ENCODE measurements at places on chromosomes 13 and 19.
A peak's percentile ranks its signal among the peaks of the same experiment; 100 is the strongest.

DNA sequence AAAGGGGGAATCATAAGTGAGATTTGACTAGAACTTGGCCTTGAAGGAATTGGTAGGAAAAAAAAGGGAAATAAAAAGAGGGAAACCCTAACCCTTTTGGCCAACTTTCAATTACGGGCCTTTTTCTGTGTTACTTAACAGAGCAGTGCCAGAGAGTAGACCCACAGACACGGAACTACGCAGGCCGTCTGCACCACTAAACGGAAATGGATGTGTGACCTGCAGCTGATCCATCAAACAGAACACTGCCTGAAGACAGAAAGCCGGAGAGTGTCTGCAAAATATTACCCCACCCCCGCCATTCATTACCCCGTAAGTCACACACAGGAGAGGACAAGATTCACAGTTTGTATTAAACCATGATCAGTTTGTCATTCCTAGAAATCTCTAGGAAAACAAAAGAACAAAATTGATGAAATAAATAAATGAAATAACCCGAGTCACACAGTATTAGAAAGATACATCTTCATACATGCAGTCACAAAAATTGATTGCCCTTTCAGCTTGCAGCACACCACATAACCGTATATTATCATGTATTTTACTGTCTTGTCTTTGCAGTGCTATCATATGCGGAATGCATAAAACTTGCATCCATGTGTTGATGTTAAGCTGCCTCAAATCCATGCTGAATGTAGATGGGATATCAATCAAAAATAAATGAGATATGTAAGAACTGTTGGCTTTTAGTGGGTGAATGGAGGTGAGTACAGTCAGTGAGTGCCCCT, 424.7 kb downstream of the IRS2 start:
- no peak for DNase-seq

DNA sequence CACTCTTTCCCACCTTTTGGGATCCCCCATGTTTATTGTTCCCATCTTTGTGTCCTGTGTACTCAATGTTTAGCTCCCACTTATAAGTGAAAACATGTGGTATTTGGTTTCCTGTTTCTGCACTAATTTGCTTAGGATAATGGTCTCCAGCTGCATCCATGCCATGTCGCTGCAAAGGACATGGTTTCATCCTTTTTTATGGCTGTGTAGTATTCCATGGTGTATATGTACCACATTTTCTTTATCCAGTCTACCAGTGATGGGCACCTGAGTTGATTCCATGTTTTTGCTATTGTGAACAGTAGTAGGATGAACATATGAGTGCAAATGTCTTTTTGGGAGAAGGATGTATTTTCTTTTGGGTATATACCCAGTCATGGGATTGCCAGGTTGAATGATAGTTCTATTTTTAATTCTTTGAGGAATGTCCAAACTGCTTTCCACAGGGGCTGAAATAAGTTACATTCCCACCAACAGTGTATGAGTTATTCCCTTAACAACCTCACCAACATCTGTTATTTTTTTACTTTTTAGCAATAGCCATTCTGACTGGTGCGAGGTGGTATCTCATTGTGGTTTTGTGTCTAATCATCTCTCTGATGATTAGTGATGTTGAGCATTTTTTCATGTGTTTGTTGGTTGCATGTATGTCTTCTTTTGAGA, 55.7 kb upstream of the MEDAG start:
- no peak for DNase-seq

DNA sequence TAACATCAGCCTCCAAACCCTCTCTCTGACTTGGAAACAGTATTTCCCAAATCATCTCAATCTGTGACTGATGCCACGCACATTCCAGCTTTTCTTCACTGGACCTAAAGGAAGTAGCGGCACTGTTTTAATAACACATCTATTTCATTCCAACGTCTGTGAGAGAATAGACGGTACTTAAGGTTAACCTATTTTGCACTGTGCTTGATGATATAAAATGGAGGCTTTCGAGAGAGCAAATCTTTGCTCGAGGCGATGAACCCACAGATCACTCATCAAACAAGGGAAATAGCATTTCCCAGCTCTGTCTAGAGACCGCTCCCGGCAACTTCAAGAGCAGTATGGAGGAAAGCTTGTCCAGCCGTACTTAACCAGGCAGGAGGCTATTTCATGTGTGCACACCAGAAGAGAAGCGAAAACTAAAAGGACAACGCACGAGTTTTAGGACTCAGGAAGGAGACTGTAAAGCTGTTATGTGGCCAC, 2.9 kb downstream of the UBL3 start:
- DNase-seq: peak; percentile 72

DNA sequence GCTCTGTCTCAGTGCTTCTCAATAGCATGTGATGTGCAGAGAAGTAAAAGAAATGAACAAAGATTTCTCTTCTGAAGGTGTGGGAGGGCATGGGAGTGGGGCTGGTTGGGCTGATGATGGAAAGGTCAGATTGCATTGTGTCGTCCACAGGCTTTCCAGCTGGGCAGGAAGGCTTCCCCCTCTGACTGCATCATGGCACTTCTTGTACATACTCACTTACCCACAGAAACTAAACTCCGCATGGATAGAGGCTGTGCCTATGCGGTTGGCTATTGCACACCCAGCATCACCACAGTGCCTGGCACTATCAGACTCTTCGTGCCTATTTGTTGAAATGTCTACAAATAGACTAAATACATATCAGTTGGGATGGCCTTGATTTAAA, 24.4 kb upstream of the TNFSF11 start:
- no peak for DNase-seq

DNA sequence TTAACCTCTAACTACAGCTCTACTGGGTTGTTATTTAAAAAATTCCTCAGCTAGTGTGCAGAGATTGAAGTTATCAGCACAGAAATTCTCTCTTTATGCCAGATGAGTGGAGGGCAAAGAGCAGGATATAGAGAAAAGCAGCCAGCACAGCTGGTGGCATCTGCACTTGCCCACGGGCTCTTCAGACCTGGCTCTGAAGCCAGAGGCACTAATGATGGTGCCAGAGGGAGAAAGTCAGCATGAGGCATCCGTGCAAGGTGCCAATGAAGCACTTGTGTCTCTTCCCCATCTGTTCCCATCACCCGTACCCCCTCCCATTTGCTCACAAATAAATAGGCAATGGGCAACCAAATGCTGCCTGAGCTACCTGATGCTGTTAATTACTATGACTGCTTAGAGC, 138.9 kb downstream of the OLFM4 start:
- peak; percentile 13 for DNase-seq

DNA sequence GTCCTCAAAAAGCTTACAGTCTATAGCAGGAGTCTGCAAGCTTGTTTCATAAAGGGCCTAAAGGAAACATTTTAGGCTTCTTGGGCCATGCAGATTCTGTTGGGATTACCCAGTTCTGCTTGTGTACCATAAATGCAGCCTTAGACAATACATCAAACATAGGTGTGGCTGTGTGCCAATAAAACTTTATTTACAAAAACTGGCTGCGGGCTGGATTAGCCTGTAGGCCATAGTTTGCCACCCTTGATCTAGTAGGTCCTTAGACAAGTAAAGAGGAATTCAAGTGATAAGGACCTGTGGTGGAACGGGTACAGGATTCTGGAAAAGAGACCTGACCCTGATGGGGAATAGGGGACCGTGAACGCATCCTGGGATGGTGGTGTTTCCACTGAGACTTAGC, 51.9 kb downstream of the ESD start:
- no peak for DNase-seq

DNA sequence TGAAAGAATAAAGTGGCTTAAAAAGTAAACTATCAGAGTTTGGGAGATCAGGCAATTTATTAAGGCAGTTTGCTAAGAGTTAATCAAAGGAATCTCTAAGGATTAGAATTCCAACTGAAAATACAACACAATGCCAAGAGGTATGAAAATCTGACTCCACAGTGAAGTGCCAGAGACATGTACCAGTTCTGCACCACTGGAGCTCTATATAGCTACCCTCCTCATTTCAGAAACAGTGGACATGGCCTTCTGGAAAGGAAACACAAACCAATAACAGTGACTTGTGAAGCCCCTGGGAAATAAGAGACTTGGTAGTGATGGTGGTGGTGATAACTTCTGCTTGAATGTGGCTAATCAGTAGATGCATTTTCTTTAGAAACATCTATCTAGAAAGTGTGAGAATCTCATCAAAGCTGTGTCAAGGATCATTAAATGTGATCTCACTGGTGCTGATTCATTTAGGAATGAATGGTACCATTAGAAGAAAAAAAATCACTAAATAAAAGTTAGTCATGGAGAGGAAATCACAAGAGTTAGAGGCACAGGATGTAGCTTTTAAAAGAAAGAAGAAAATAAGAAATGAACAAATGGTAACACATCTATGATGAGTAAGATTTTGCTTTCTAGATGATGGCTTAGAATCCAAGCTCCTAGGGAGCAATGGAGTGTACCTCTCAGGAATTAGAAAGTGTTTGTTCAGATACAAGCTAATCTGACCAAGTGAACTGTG, 20.1 kb upstream of the N4BP2L1 start:
- DNase-seq: no peak

GRCh38 chr13:111846391-111847159, 220.4 kb upstream of the SOX1 start:
- peak; percentile 96 for DNase-seq

DNA sequence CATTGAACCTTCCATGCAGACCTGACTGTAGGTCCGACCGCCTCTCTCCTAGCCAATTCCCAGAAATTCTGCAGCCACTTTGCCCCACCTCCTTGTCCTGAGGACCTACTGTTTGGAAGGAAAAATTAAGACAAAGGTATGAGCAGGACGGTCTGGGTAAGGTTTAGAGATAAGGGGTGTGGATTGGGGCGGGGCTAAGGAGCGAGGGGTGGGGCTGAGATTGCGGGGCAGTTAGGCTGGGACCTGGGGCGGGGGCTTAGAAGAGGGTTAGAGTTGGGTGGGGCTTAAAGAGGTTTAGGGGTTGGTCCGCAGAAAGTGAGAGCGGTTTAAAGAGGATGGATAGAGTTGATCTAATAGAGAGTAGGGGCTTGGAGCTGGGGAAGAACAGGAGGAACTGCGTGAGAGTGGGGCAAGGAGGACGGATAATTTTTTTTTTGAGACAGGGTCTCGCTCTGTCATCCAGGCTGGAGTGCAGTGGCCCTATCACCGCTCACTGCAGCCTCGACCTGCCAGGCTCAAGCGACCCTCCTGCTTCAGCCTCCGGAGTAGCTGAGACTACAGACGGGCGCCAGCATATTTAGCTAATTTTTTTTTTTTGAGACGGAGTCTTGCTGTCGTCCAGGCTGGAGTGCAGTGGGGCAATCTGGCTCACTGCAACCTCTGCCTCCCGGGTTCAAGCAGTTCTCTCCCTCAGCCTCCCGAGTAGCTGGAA, 1.7 kb upstream of the ZNF865 start:
- DNase-seq: no peak

DNA sequence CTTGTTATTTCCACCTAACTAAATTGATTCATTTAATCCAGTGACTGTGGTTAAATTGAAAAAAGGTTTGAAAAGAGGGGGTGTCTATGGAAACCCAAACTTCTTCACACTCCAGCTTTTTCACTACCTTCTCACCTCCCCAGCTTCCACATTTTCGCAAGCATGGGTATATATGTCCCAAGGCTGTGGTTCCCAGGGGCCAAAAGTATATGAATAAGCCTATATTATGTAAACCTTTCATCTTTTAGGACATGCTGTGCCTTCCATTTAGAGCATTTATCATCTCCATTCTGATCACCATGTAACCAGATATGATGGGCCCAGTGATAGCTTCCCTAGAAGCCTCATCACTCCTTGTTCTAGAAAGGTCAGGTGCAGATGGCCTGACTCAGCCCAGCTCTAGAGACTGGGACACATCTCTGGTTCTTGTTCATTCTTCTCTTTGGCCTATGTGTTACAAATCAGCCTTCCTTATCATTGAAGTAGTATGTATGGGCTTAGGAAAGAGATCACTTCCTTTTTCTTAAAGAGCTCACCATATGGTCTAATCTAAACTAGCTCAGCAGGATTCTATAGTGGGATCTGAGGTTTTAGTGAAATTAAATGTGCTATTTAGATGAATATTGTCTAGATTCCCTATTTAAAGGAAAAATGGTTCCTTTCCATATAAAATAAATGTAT, 19.5 kb upstream of the ARL11 start:
- DNase-seq: no peak

DNA sequence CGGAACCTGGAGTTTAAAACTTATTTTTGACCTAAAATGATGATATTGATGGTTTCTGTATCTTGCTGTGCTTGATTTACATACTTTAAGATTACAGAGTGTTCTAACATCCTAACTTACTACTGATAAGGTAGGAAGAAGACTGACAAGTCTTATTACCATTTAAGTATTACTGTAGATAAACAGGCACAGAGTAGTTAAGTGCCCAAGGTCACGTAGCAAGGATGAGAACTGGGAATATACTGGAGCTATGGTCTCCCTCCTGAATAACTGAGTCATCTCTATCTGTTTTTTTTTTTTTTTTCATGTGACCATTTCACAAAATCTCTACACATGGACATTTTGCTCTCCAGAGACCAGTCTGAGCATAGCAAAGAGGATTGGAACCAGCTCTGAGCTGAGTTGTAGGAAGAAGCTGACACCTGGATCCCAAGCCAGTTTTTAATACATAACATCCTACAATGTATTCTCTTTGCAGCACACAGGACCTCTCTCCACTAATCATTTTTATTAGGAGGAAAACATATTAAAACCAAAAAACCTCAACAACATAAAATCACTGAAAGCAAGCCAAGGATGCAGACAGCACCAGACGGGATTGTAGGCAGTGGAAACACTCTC, 173.5 kb downstream of the DNAJC15 start:
- DNase-seq: no peak

DNA sequence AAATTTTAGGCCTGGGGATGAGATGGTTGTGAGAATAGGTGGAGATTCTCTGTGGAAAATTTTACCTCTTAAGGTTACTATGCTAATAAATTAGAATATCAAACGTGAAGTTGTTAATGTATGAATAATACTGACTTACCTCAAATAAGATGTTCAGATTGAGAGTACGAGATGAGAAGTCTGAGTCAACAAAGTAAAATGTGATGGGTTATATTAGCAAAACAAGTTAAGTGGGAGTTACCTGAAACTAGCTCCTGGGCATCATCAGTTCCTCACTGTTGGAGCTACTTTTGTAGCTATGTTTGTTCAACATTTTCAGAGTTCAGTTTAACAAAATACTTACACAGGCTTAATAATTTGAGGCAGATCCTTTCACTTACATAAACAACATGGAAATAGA, 108.6 kb downstream of the PIBF1 start:
- DNase-seq: no peak
